Activated T-cell treated with anti-CD3 and anti-CD28 coated beads, Interleukin-2, amount 50 U/mL, for 1 hour (primary cell): ENCODE measurements at places on chromosomes 2 and 18.

DNA sequence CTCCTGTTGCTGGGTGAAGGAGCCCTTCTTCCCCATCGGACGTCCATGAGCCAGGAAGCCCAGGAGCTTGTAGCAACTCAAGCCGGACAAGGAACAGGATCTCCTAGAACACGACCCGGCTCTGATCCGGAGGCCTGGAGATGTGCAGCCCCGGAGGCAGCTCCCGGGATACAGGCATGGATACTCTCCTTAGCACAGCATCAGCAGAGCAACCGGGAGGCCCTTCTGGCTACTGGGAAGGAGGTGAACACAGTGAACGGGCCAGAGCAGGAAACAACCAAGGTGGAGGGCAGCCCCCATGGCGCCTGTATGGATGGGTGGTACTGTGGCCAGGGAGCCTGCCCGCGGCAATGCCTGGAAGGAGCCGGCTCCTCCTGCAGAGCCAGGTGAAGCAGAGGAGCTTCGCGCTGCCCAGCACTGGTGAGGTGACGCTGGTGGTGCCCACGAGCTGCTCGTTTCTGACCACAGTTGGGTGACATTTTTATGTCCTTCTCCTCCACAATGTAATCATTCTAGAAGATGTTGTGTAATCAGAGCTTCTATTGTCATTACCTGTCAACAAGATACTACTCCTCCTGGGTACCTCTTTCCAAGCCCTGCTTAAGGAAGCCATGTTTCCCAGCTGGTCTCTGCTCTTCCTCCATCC, 94.3 kb downstream of the TWIST2 start:
- DNase-seq, result no peak

- DNase-seq, result no peak
Measured at GRCh38 chr2:68732036-68732932, 2.3 kb upstream of the ARHGAP25 start.

DNA sequence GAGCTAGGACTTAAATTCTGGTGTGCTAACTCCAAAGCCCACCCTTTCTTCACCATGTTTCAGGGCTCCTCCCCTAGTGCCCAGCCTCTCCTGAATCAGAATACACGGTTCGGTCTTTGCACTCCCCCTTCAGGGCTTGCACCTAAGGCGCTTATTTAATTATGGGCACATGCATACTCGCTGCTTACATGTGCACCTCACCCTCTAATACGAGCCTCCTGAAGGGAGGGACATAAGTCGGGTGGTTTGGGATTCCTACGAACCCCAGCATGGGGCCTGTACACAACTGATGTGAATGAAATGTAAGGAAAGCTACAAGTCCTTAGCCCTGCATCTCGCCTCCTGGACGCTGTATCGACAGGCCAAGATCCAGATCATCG, 435 bp downstream of the IFT172 start:
- DNase-seq, result no peak

DNA sequence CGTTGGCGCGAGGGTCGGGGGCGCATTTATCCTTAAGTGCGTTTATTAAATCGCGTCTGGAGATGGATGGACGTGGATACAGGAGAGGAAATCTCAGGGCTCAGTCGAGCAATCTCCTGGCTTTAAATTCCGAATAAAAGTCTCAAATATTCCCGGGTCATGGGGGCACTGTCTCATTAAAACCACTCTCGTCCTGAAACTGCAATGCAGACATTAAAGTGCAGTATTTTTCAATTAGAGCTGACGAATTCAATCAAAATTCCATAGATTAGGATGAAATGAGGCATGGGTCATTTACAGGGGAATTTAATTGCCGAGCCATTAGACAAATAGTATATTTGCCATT, 10.7 kb upstream of the GBX2 start:
- no peak for DNase-seq

- no peak for DNase-seq
Measured at GRCh38 chr2:158270536-158270935, 168.9 kb downstream of the UPP2 start.

DNA sequence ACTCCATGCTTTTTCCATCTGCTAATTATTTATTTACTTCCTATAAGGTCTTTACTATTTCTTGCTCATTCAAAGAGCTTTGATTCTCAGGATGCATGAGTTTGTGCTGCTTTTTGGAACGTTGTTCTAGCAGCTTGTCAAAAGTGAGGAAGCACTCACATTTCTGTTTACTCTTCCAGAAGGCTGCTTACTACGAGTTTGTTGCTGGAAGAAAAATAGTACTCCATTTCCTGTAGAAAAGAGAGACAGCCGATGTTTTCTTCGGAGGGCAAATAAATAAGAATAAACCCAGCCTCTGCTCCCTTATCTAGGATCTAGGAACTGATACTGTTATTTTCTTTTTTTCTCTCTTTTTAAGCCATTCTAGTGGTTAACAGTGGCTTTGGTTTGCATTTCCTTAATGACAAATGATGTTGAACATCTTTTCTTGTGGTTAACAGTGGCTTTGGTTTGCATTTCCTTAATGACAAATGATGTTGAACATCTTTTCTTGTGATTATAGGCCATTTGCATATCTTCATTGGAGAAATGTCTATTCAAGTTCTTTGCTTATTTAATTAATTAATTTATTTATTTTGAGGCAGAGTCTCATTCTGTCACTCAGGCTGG, 20.5 kb downstream of the CYP27A1 start:
- no peak for DNase-seq

DNA sequence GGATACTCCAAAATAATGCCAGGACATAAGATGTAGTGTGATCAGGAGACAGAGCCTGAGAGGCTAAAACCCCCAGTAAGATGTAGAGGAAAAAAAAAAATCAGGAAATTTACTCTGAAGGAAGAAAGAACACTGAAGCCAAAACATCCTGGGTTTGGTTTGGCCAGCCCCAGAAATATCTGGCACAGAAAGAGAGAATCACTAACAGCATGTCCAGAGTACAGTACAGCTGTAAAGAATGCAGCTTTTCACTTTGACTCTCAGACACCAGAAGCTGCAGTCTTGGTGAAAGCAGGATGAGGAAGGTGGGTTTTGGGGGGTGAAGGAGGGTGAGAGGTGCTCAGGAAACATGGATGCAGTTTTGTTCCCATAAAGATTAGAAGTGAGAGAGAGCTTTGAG, 1577.7 kb upstream of the ACVR2A start:
- no peak for DNase-seq

DNA sequence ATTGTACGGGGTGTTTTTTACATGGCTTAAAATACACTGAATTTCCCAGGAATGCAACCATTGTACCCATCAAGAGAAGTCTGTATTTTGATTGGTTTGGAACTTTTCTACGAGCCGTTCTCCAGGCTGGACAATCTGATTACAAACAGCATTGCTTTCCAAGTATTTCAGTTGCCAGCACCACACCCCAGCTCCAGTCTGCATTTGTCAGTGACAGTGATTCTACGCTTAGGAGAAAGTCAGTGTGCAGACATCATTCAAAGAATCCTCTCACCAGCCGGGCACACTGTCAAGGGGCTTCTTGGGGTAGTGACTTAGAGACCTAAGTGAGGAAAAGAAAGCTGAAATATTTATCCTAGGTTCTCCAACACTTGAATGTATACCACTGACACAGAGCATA, 194.1 kb downstream of the ANAPC1 start:
- no peak for DNase-seq

GRCh38 chr18:46155641-46156051, 51.5 kb downstream of the HAUS1 start:
- DNase-seq, result peak; percentile 38

DNA sequence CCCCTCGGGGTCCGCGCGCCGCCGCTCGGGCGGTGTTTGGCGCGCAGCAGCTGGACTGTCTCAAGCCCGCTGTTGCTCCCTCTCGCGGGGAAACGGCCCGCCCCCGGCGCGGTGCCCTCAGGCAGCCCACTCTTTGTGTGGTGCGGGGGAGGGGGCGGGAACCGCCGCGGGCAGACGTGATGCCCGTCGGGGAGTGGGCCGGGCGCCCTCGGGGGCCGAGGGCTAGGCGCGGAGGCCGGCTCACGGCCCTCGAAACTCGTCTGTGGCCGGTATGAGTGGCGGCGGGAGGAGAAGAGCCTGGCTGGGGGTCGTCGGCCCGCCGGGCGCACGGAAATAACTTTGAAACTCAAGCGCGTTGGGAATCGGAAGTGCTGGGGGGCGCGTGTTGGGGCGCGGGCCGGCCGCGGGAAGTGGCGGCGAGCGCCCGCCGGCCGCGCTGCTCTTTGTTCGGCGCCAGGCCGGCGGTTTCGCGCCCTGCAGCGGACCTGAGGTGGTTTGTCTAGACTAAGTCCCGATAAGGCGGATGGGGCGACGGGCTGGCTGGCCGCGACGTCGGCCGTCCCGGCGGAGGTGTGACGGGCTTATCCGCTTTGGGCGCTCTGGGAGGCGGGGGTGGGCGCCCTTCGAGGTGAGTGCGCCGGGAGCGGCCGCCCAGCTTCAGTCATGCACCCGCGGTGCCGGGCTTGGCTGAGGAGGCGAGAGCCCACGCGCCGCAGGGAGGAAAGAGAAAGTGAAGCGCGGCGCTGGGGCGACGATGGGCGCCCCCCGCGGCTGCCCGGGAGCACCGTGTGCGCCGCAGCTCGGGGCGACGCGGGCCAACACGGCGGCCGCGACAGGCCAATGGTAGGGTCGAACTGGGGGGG, 679 bp downstream of the PTMA start:
- DNase-seq, result peak; percentile 68

- DNase-seq, result no peak
Measured at GRCh38 chr2:72991980-72992733, 74.8 kb downstream of the EMX1 start.

DNA sequence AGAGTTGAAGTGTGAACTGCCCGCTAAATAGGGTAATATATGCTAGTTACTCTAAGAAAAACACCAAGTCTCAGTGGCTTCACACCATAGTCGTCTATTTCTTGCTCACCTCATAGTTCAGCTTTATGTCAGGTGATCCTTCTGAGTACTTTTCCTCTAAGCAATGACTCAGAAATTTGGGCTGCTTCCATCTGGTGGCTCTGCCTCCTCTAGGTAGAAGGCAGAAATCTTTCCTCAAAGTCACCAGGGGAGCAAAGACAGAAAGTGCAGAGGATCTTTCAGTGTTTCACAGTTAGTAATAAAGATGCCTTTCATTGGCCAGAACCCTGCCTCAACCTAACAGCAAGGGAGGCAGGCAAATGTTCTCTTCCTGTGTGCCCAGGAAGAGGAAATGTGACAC, 17.3 kb downstream of the CDH20 start:
- no peak for DNase-seq

- no peak for DNase-seq
Measured at GRCh38 chr18:2515908-2516625, 55.2 kb downstream of the METTL4 start.

DNA sequence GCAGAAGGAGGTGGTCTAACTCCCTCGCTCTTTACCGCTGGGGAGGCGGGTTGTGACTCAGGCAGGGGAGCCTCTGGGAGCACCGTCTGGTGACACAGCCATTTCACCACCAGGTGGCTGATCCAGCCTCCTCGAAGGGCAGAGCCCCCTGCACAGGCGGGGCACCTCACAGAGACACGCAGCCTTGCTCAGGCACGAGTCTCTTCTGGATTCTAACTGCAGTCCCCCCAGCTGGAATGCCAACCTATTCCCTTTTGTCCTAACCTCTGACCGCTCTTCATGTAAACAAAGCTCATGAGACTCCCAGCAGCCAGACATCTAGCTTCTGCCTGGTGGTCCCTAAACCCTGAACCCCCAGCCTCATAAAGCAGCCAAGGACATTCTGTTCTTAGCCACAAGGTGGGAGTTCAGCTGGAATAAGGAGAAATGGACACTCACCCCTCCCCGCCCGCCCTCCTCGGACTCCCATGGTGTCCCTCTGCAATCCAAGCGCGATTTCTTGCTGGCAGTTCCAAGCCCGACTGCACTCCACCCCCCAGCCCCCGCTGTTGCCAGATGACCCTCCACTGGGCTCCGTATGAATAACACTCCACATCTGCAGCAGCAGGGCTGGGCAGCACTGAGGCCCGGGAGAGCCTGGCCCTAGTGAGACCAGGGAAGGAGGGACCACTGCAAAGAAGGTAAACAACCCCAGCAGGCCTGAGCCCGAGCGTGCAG, 84.3 kb downstream of the TNS1 start:
- DNase-seq, result no peak

- no peak for DNase-seq
Measured at GRCh38 chr18:56702946-56703345, 51.8 kb downstream of the WDR7 start.

GRCh38 chr2:222307978-222308730, 9.4 kb upstream of the PAX3 start:
- no peak for DNase-seq

GRCh38 chr2:197284956-197285355, 25.6 kb downstream of the ANKRD44 start:
- no peak for DNase-seq

DNA sequence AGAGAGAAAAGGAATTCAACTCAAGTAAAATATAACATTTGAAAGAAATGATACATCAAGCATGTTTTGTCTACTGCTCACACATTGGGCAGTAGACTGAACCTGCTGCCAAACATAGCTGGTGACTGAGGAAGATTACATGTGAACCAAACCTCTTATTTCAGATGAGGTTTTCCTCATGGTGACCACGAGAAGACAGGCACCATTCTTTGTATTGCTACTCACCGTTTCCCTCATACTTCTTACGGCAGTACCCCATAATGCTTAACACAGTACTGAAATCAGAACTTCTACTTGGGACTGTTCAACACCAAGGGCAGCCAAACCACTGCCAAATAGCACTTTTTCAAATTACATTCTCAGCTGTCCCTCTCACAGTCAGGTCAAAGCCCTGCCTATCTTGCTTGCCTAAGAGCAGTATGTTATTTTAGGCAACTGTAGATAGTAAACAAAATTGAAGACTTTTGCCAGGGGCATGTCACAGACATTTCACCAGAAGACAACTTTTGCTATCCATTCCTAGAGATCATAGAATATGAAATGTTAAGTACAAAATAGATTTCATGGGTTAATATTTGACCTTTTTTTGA, 167.1 kb upstream of the DOK6 start:
- no peak for DNase-seq

DNA sequence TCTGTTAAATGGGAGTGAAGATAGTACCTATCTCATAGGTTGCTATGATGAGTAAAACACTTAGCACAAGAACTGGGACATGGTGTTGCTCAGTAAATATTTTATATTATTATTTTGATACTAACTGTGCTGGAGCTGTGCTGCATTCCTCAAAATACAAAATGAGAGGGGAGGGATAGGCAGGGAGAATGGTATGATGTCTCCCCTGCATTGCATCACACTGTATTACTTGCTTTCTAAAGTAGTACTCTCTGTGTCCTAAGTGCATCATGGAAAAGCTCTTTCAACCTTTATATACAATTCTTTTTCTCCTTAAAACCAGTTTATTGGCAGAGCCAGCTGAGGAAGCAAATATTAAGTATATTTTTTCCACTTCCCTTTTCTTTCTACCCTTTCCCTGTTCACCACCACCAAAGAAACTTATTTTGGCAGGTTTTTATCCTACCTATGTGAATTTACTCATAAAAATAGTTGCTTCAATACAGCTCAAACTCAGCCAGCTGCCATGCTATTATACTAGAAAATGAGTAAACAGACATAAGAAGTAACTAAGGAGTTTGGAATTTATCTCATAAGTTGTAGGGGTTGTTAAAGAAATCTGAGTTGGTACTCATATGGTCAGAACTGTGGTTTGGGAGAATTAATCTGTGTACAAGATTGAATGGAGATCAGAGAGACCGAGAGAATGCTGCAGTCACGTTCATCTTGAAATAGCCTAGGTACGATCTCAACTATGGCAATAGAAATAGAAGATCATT, 60.3 kb downstream of the EHBP1 start:
- DNase-seq, result no peak
